Hair follicular keratinocyte (primary cell): ENCODE measurements at places on chromosomes 3 and 15. TPM values are rescaled to one million over a fixed set of nuclear protein-coding genes. Genes with fewer than 3 reads are reported as not detected.

Gene SGO1
- total RNA-seq = 2.7 and 8.8 TPM in 2 replicates

Gene SHF
- 0.38 and 0.78 TPM in 2 replicates for total RNA-seq

Gene GRAMD2A
- total RNA-seq = 4.5 and 7.5 TPM in 2 replicates

Gene PYGO1
- total RNA-seq = 0.55 and 0.91 TPM in 2 replicates

Gene TPRG1
- total RNA-seq = 0.30 and 0.47 TPM in 2 replicates

Gene NOX5
- total RNA-seq = 0.30 and 1.0 TPM in 2 replicates
